ENCODE measurements at places on chromosomes 6 and 20.

DNA sequence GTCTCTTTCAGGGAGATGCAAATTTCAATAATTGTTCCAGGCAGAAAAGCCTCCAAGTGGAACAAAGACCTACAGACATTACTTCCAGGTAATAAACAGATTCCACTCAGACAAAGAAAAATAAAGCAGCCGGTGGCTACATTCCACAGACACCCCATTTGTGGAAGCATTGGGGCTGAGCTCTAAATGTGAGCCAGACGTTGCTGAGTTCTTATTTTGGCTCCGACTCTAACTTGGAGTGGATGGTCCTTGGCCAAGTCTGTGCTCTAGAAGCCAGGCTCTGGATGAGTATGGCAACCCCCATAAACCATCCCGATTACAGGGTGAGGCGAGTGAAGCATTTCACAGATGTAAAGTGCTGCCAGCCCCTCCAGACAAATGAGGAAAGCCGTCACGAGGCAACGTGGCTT is 6.6 kb downstream of the TRAM2 start:
- DNase-seq, result peak; percentile 85

DNA sequence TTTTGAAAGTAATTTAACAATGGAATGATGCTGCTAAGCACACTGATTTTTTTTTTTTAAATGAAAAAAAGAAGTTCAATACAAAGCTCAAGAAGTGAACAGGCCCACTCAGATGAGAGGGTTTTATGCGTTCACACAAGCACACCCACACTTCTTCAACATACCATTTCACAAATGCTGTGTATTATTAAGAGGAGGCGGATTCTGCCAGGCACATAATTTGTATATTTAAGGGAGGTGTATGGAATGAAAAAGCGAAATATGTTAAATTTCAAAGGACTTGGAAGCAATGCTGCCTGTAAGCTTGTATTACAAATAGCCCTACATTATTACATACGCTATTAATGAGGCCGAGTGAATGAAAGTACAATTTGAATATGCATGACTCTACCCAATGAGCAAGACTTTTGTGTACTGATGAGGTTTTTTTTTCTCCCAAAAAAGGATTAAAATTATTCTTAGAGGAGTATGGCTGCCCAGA is 123.9 kb downstream of the INSM1 start:
- DNase-seq, result no peak

DNA sequence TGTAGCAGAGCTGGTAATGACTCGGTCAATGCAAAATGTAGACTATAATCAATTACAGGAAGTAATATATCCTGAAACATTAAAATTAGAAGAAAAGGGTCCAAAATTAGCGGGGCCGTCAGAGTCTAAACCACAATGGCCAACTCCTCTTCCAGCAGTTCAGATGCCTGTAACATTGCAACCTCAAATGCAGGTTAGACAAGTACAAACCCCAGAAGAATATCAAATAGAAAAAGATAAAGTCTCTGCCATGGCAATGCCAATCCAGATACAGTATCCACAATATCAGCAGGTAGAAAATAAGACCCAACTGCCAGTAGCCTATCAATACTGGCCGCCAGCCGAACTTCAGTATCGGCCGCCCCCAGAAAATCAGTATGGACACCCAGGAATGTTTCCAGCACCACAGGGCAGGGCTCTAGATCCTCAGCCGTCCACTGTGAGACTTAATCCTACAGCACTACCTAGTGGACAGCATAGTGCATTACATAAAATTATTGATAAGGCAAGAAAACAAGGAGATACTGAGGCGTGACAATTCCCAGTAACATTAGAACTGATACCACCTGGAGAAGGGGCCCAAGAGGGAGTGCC is 158.4 kb downstream of the GPX5 start:
- peak; percentile 33 for DNase-seq

- no peak for DNase-seq
These were observed 168.8 kb upstream of the RNF217 start for GRCh38 chr6:124793398-124793797.

- DNase-seq, result no peak
These were observed 659 bp upstream of the GUCA1B start for GRCh38 chr6:42195415-42195814.

All from fibroblast of skin of abdomen (primary cell).